Fibroblast of skin of back (primary cell): ENCODE measurements at places on chromosomes 11 and 22.
A peak's percentile ranks its signal among the peaks of the same experiment; 100 is the strongest.

- peak; percentile 17 for DNase-seq
Observed at GRCh38 chr11:45590743-45591142, 74.7 kb downstream of the CHST1 start.

DNA sequence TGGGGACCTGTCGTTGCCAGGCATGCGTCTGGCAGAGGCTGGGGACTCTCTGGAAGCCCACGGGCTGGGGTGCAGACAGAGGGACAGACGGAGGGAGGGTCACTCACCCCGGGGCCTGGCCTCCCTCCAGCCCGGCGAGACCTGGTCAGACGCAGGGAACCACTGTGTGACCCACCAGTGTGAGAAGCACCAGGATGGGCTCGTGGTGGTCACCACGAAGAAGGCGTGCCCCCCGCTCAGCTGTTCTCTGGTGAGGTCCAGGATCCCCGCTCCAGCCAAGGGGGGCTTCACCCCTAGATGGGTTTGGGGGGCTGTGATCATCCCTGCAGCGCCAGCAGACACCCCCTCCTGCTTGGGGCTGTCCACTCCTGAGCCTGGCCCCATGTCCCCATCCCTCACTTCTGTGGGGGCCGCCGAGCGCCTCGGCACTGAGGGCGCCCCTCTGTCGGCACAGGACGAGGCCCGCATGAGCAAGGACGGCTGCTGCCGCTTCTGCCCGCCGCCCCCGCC lies 23.6 kb upstream of the MUC5B start:
- no peak for DNase-seq

GRCh38 chr22:17159504-17159951 lies 451 bp upstream of the HDHD5 start:
- DNase-seq: peak; percentile 65

DNA sequence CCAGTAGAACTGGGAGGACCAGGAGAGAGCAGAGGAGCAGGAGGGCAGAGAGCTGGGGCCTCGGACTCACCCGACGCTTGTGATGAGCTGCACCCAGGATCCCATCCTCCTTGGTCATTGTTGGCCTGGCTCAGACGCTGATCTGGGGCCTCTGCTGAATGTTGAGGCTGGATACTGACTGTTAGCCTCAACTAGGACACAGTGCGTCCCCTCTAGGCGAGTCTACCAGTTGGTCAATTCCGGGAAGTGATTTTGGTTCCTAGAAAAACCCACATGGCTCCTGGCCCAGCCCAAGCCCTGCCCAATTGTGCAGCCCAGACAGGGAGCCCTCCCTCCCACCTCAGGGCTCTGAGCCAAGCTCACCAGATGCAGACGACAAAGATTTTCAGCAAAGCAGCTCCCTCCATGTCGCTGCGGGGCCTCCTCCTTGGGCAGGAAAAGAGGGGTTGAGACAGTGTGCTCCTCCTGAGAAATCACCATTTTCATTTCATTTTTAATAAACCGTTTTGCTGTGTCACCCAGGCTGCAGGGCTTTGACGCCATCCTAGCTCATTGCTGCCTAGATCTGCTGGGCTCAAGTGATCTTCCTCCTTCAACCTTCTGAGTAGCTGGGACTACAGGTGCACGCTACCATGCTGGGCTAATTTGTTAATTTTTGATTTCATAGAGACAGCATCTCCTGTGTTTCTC lies at the start of gene APOL4:
TSS of gene APOL4 (minus strand) at position 180 of the 690 bp plus-strand sequence. CDS start at position 105, 75 bp downstream.
- no peak for DNase-seq

DNA sequence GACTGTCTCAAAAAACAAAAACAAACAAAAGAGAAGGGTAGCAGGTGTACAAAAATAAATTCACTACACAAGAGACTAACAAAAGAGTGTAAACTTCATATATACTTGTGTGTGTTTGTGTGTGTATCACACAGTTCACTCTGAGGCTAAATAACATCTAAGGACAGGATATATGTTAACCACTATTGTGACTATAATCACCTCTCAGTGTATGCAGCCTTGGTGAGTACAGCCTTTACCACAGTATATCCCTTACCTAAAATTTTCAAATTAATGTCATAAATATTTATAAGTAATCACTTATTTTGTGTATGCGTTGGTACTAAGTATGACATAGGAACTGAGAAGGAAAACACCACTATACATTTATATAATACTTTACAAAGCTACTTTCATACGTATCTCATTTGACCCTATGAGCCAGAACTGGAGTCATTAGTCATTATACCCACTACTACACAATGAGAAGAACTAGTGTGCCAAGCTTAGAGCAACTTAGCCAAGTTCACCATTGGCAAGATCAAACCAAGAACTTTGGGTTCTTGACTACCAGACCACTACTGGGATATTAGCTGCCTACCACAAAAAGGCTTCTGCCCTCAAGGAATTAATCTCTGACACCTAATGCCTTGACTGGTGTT lies 116.7 kb downstream of the SGSM3 start:
- no peak for DNase-seq
